ENCODE measurements at places on chromosomes 16 and 17.

DNA sequence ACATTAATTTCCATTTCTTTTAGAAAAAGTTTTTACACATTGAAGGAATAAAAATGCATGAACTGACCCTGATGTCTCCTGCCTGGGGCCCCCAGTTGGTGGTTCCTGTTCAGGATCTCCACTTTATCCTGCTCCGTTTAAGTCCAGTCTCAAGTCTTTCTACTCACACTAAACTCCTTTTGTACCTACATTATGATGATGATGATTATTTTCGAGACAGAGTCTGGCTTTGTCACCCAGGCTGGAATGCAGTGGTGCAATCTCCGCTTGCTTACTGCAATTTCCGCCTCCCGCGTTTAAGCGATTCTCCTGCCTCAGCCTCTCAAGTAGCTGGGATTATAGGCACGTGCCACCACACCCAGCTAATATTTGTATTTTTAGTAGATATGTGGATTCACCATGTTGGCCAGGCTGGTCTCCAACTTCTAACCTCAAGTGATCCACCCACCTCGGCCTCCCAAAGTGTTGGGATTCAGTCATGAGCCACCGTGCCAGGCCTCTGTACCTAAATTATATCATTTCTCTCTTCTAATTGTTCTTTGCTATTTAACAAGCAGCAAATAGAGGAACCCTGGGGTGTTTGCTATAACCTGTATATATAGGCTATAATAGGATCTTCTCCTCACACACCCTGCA is 2.2 kb upstream of the FOXK2 start:
- DNase-seq, result no peak

DNA sequence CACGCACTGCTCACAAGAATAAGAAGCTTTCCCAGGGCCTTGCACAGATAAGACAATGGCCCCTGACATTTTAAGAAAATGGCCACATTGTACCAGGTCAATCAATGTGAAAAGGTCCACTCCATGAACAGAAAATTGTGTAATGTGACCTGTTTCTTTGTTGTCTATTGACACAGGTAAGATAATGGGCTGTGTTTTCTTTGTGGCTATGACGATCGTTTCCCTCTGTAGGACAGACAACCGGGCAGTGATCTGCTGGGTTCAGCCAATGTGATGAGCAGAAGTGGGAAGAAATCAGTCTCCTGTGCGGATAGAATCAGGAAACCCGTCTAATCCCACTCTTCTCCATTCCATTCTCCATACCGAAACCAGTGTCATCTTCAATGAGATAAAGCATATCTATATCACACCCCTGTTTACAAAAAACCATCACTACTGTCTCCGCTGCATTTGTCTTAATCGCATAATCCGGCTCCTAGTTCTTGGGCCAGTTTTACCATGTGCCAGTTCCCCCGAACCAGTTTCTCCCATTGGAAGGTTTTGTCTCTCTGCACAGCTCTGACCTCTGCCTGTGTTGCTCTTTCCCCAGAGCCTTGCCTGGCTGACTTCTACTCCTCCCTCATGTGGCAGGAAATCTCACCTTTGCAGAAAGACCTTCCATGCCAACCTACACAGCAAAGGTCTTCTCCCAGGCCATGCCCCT is 66.9 kb upstream of the ATF7IP2 start:
- no peak for DNase-seq

DNA sequence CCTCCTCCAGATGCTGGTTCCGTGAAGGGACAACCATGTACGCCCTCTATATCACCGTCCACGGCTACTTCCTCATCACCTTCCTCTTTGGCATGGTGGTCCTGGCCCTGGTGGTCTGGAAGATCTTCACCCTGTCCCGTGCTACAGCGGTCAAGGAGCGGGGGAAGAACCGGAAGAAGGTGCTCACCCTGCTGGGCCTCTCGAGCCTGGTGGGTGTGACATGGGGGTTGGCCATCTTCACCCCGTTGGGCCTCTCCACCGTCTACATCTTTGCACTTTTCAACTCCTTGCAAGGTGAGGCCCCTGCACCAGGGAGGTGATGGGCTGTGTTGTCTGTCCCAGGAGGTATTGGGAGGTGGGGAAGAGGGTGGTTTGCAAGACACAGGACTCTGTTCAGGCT is 9.0 kb upstream of the DRC7 start:
- DNase-seq, result no peak

GRCh38 chr17:28759256-28759865 is 15.6 kb downstream of the TRAF4 start:
- no peak for DNase-seq

GRCh38 chr17:78265121-78265520 is 33.7 kb downstream of the TMEM235 start:
- DNase-seq, result no peak

- DNase-seq, result no peak
Measured at GRCh38 chr16:67674851-67675578, 8.4 kb downstream of the C16orf86 start.

- DNase-seq, result no peak
Measured at GRCh38 chr16:50303605-50304466, 37.5 kb downstream of the ADCY7 start.

GRCh38 chr17:81018044-81018802 is 16.7 kb upstream of the BAIAP2 start:
- peak; percentile 49 for DNase-seq

DNA sequence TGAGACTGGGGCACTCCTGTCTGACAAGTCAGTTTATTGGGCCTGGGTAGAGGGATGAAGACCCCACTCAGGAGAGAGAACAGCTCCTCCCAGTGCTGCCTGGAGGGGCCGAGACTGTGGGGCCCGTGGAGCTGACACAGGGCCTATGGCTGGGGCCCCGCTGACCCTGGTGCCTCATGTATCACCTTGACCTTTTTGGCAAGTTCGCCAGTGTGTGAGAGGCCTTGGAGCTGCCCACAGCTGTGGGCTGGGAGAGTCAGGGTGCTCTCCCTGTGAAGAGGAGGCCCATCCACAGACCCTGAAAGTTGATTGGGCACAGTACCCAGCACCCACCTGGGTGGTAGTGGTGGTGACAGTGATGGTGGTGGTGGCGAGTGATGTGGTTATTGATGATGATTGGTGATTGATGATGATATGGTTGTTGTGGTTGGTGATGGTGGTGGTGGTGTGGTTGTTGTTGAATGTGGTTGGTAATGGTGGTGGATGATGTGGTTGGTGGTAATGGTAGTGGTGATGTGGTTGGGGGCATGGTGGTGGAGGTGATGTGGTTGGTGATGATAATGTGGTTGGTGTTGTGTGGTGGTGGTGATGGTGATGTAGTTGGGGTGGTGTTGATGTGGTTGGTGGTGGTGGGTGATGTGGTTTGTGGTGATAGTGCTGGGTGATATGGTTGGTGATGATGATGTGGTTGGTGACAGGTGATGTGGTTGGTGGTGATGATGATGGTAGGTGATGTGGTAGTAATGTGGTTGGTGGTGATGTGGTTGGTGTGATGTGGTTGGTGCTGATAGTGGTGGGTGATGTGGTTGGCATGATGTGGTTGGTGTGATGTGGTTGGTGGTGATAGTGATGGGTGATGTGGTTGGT is 29.1 kb downstream of the BAHCC1 start:
- no peak for DNase-seq

- no peak for DNase-seq
Measured at GRCh38 chr17:66715745-66716156, 119.2 kb upstream of the CACNG5 start.

- no peak for DNase-seq
Measured at GRCh38 chr17:38334480-38335364, 9.0 kb downstream of the GPR179 start.

- no peak for DNase-seq
Measured at GRCh38 chr17:56913353-56913866, 439 bp downstream of the TRIM25 start.

GRCh38 chr16:89051521-89052166 is 42.0 kb upstream of the ACSF3 start:
- DNase-seq, result no peak

- no peak for DNase-seq
Measured at GRCh38 chr16:53404959-53405358, 29.3 kb upstream of the RBL2 start.

- peak; percentile 79 for DNase-seq
Measured at GRCh38 chr16:28192806-28193529, 18.8 kb downstream of the XPO6 start.

DNA sequence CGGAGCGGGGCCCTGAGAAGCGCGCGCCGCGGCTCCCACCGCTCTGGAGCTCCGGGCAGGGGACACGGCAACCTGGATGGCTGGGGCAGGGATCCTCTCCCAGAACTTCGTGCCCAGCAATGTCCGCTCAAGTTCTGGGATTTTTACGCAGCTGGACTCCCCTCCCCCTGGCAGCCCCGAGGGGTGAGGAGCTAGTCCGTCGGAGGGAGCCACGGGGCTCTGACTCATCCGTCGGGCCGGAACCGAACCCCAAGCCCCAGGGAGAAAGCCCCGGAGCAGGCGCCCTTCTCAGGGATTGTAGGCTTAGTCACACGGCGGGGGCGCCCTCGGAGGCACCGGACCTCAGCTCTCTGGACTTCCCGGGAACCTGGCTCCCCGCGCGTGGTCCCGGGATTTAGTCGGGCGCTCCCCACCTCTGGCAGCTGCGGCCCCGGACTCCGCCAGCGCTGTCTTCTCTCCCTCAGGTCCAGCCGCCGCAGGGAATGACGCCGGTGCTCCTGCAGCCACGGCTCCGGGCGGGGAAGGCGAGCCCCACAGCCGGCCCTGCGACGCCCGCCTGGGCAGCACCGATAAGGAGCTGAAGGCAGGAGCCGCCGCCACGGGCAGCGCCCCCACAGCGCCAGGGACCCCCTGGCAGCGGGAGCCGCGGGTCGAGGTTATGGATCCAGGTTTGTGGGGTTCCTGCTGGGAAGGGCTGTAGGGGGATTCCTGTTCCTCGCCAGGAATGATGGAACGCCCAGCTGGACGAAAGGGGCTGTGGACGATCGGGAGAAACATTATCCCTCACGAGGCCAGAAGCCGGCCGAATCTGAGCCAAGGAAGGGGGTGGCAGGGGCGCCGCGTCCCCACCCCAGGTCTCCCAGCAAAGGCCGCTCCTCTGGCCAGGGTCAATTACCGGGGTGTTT is 830 bp downstream of the SPHK1 start:
- peak; percentile 60 for DNase-seq

GRCh38 chr16:21600031-21600773 is 825 bp downstream of the METTL9 start:
- DNase-seq, result no peak

DNA sequence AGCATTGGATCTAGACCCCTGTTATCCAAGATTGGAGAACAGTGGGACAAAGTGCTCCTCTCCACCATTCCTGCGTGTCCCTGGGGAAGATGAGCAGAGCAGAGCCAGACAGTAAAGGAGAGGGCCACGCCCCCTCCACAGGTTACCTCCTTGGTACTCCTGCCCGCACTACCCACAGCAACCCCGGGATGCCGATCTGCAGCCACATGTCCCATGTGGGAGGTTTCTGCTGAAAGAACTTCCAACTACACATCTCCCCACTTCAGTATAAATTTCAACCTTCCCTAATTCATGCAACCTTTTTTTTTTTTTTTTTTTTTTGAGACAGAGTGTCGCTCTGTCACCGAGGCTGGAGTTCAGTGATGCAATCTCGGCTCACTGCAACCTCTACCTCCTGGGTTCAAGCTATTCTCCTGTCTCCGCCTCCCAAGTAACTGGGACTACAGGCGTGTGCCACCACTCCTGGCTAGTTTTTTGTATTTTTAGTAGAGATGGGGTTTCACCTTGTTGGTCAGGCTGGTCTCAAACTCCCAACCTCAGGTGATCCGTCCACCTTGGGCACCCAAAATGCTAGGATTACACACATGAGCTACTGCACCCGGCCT is 2.3 kb downstream of the RAB37 start:
- DNase-seq, result no peak

DNA sequence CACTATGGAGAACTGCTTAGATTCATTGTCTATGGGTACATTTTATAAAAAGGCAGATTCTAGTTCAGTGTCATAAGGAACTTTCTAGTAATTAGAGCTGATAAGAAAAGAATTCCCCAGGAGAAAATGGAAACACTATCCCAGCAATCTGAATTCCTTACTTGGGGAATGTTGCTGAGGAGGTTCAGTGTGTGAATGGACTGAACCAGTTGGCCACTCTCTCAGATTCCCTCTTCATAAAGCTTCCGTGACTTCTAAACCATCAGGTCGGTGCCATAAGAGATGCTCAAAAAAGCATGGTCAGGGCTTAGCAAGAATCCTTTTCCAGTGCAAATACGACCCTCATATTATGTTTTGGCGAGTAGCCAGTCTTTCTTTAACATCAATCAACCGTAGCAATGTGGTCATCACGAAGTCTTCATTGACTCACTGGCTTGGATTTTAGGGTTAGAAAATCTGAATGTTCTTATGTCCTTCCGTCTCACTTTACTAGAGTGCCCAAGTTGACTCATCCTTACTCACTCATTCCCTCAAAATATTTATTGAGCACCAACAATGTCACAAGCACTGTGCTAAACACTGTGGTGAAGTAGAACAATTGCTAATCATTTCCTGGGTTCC is 102.7 kb upstream of the HLF start:
- no peak for DNase-seq

GRCh38 chr17:55478971-55479370 is 32.3 kb downstream of the SMIM36 start:
- no peak for DNase-seq

GRCh38 chr17:78132084-78132676 is 1.6 kb downstream of the TMC8 start:
- peak; percentile 83 for DNase-seq

- DNase-seq, result no peak
Measured at GRCh38 chr17:32330147-32330546, 11.8 kb downstream of the C17orf75 start.

DNA sequence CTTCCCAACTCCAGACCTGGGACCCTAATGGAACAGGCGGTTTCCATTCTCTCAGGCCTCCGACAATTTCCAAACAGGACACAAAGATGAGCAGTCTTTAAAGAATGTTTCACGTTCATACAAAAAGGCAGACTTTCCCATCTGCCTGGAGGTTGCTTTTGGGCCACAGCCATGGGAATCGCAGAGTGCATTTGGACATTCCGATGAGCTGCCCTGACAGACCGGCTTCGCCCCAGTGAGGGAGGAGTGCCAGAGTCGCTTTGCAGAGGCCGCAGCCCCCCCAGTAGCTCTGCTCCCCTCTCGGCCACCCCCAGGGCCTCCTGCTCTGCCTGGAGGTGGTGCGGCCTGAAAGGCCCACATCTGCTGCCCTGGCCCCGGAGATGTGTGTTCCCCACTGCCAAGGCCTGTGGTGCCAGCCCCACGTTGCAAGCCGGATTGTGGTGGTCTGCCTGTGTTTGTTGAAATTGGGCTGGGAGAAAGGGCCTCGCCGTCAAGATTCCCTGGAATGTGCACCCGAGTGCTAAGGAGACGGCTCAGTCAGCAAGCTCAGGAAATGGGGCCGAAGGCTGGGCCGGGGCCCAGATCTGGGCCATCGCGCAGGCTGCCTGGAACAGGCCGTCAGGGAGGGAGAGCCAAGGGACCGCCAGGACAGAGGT is 89.8 kb downstream of the C16orf95 start:
- DNase-seq, result no peak

- DNase-seq, result no peak
Measured at GRCh38 chr17:49572806-49573420, 2.8 kb upstream of the NXPH3 start.

DNA sequence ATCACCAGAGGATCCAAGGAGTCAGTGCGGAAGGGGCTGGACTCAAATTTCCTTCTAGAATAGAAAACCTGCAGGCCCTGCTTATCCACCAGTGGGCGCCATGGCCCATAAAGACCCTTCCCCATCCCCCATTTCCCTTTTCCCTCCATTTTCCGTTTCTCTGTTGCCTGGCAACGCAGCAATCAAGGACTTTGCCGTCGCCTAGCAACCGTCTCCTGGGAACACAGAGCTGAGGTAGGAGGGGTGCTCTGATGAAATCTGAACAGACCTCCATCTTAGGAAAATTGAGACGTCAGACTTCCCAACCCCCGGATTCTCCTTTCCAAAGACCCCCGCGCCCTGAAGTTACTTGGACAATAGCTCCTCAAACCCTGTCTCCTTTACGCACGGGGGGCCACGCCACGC is 5.7 kb downstream of the DLG4 start:
- no peak for DNase-seq

GRCh38 chr16:51045186-51045585 is 105.9 kb downstream of the SALL1 start:
- no peak for DNase-seq

All from stimulated activated naive CD8-positive, alpha-beta T cell treated with anti-CD3 and anti-CD28 coated beads, Interleukin-15, Interleukin-2, amounts not matched to agents 100 U/mL and 50 U/mL, for 24 hours (primary cell).